GM04504 (cell line): ENCODE measurements at places on chromosomes 12 and 14.
A peak's percentile ranks its signal among the peaks of the same experiment; 100 is the strongest.

DNA sequence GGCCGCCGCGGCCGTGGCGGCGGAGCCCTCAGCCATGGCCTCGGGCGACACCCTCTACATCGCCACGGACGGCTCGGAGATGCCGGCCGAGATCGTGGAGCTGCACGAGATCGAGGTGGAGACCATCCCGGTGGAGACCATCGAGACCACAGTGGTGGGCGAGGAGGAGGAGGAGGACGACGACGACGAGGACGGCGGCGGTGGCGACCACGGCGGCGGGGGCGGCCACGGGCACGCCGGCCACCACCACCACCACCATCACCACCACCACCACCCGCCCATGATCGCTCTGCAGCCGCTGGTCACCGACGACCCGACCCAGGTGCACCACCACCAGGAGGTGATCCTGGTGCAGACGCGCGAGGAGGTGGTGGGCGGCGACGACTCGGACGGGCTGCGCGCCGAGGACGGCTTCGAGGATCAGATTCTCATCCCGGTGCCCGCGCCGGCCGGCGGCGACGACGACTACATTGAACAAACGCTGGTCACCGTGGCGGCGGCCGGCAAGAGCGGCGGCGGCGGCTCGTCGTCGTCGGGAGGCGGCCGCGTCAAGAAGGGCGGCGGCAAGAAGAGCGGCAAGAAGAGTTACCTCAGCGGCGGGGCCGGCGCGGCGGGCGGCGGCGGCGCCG is 381 bp downstream of the YY1 start:
- no peak for DNase-seq

DNA sequence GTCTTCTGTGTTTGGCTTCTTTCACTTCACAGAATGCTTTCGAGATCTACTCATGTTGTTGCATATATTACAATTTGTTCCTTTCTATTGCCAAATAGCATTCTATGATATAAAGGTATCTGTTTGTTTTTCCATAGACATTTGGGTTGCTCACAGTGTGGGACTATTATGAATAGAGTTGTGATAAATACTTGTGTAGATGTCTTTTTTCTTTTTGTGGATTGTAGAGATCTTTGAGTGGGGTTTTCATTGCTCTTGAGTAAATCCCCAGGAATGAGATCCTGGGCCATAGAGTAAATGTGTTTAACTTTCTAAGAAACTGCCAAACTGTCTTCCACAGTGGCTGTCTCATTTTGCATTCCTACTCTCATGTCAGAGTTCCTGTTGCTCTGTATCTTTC is 24.9 kb upstream of the CEBPE start:
- no peak for DNase-seq

DNA sequence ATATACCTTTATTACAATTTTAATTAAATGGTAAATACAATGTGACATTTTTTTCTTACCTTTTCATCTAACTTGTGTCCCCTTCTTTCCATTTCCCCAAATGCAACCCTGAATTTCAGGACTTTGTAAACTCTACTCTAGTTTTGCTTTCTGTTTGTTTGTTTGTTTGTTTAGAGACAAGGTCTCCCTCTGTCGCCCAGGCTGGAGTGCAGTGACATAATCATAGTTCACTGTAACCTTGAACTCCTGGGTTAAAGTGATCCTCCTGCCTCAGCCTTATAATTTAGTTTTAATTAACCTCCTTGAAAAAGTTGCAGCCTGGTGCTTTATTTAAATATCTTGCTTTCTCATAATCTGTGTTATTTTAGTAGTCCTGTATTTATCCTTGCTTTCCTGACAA is 59.0 kb upstream of the MON2 start:
- DNase-seq = no peak

GRCh38 chr12:45234139-45234865 is 18.4 kb downstream of the ANO6 start:
- DNase-seq = peak; percentile 97

DNA sequence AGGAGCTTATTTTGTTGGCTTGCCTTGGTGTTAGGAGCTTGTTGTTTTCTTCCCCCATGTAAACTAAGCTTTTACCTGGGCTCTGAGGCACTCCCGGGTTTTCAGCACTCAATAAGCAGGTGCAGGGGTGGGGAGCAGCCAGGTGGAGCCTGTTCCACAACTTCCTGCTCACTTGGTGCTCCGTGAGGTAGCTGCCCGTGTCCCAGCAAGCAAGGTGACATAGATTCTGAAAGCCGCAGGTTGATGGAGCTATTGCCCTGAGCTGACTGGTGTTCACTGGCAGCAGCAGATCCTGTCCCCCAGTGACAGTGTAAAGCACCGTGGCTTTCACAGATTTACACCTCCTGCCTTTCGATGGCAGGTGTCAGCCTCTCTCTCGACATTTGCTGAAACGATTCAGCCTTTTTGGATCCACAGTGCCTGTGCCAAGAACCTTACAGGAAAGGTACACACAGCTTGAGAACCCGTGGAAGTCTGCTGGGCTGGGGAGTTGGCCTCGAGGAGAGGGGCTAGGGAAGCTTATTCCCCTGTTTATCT is 295.7 kb upstream of the FKBP4 start:
- no peak for DNase-seq

- peak; percentile 64 for DNase-seq
Observed at GRCh38 chr14:67622675-67623074, 3.0 kb downstream of the ARG2 start.

DNA sequence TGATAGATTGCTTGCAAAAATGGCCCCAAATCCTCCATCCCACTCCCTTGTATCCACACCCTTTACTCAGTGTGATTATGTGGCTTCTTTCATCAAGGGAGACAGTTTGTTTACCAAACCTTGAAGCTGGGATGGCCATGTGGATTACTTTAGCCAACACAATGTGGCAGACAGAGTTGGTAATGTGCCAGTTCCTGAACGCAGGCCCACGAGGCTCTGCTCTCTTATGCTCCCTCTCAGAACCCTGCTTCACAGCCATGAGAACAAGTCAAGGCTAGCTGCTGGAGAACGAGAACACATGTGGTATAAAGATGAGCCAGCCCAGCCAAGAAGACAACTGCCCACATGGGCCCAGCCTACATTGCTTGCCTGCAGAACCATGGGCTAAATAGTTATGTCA is 162.3 kb downstream of the NDUFA12 start:
- DNase-seq = no peak

- DNase-seq = no peak
Observed at GRCh38 chr14:36664322-36665193, 2.9 kb downstream of the PAX9 start.

DNA sequence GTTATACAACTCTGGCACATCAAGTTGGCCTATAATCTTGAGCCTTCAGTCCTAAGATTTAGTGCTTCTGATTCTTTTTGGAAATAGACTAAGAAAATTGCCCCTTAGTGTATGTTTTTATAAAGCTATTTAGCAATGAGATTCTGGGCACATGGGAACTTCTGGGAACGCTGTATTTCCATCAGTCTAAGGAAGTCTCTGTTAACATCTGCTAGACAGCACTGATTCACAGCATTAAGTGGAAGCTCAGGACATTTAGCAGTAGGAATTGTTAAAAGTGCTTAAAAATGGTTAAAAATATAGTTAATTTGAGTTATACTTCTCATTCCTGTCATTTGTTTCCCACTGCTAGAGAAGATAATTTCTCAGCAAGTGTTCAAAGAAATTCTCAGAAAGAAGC is 579.1 kb downstream of the SLC16A7 start:
- DNase-seq = no peak

- no peak for DNase-seq
Observed at GRCh38 chr12:84627593-84627992, 285.0 kb downstream of the SLC6A15 start.

DNA sequence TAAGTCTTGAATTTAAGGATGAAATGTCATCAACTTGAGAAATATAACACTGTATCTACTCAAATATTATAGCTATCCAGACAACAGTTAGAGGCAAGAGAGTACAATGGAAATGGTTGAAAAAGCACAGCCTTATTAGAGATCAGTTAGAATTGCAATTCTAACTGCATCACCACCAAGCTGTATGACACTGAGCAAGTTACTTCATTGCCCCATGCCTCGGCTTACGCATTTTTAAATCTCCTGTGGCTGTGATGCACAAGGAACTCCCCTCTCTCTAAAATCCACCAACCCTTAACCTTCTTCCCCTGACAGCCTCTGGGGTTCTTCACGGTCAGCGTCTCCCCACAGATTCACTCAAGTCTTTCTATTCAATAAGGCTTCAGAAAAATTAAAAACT is 75.1 kb downstream of the MED13L start:
- DNase-seq = no peak

- no peak for DNase-seq
Observed at GRCh38 chr14:71119075-71119474, 211.8 kb downstream of the PCNX1 start.

- peak; percentile 6 for DNase-seq
Observed at GRCh38 chr12:126747530-126748149, 1519.3 kb upstream of the TMEM132C start.

GRCh38 chr12:63978519-63978918 is 134.0 kb downstream of the SRGAP1 start:
- DNase-seq = peak; percentile 67

- DNase-seq = no peak
Observed at GRCh38 chr14:51334566-51334965, 94.5 kb downstream of the TMX1 start.

DNA sequence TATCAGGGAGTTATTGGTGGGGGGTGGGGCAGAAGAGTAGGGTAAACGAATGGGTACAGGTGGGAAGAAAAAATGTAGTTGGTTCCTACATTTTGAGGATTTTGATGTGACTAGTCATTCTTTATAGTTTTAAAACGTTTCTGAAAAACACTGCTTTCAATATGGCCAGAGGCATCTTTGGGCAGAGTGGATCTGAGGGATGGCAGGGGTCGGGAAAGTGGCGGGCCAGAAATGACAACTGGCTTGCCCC is 527 bp upstream of the ATP23 start:
- no peak for DNase-seq

- no peak for DNase-seq
Observed at GRCh38 chr12:2501464-2502191, 293.1 kb upstream of the FKBP4 start.

DNA sequence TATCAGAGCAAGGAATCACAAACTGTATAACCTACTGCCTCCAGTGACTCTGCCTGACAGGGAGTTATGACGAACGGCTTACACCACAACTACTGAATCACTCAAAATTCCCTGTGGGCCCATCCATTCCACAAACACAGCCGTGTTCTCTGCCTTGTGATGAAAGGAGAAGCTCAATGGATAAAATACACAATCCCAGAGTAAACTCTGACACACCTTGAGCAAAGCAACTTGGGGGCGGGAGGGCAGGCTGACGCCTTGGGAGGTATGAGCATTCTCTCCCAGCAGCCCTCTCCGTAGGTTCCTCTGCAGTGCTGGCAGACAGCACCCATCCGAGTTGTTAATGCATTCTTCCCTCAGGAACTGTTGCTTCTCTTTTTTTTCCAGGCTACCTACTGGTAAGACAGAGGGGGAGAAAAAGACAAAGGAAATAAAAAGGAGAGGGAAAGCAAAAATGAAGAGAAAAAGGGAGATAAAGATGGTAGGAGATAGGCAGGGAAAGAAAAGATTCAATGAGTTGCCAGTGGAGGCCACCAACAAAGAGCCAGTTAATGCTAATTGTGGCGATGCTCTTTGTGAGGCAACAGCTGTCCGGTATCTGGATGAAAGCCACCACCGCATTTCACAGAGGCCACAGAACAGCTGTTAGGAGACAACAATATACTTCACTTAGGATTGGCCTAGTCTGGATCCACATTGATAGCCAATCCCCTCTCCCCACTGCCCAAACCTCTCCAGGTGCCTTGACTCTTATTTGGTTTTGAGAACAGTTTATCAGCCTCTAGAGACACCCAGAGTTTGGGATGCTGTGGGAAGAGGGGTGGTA is 4.7 kb upstream of the DIO2 start:
- DNase-seq = no peak

DNA sequence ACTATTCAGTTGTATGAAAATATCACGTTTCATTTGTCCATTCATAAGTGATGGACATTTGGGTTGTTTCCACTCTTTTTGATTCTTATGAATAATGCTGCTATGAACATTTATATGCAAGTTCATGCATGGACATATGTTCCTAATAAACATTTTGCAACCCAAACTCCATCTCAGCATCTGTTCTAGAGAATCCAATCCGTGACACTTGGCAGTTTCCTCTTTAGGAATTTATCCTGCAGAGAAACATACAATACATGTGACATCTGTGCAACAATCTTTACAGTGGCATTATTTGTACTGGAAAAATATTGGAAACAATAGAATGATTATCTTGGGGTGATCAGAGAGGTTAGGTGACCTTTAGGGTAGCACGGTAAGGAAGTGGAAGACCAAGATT is 290.8 kb upstream of the SRRM4 start:
- no peak for DNase-seq

DNA sequence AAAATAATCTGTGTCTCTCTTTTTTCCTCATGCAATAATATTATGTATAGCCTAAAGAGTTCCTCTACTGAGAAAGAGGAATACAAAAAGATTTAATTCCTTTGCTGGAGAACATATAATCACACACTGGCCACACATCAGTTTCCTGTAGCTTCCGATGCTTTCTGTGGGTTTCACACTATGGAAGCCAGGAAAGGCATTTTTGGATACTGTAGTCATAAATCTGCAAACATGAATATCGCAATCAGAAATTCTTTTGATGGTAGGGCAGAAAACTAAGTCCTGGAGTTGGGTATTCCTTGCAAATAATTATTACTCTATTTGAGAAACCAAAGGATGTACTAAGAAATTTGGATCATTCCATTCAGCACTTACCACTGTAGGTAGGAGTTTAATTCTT is 260.0 kb downstream of the ACSS3 start:
- no peak for DNase-seq

- DNase-seq = no peak
Observed at GRCh38 chr12:84994426-84994825, 41.7 kb downstream of the TSPAN19 start.

- no peak for DNase-seq
Observed at GRCh38 chr12:48868451-48868850, 2.8 kb upstream of the RND1 start.

- DNase-seq = no peak
Observed at GRCh38 chr14:95549656-95550585, 15.1 kb downstream of the GLRX5 start.
